Posterior cingulate gyrus (tissue), 11 donors: ENCODE measurements at places on chromosomes 2 and 18.

- DNase-seq: no peak
These were observed 675 bp downstream of the FZD5 start for GRCh38 chr2:207768866-207769596.

- DNase-seq: no peak
These were observed 362.3 kb upstream of the KCNJ3 start for GRCh38 chr2:154336201-154336600.

DNA sequence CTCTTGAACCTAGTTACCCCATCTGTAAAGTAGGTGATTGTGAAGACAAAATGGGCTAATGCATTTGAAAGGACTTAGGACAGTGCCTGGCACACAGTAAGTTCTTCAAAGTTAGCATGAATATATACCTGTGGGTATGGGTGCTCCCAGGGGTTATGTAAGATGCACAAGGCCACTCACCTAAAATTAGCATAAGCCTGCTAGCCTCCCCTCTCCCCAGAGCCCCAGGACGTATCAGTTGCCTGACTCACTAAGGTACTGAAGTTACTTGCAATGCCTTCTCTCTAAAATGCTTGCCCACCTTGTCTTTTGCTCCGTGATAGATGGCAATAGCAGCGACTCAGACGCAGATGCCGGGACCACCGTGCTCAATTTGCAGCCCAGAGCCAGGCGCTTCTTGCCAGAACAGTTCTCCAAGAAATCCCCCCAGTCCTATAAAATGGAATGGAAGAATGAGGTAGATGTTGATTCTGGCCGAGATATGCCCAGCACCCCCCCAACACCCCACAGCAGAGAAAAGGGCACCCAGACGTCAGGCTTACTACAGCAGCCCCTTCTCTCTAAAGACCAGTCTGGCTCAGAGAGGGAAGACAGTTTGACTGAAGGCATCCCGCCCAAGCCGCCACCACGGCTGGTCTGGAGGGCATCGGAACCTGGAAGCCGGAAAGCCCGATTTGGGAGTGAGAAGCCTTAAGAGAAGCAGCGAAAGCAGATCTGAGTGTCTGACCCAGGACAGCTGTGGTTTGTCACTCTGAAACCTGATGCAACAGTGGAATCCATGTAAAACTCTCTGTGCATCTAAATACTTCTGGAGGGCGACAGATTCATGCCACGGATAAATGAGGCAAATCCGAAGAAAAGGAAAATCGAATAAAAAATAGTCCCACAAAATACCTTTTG lies 53.8 kb upstream of the TMEM182 start:
- no peak for DNase-seq

- no peak for DNase-seq
These were observed 204.7 kb downstream of the INSIG2 start for GRCh38 chr2:118292991-118293390.

- DNase-seq: no peak
These were observed 299.5 kb downstream of the DCDC2C start for GRCh38 chr2:4002841-4003403.

DNA sequence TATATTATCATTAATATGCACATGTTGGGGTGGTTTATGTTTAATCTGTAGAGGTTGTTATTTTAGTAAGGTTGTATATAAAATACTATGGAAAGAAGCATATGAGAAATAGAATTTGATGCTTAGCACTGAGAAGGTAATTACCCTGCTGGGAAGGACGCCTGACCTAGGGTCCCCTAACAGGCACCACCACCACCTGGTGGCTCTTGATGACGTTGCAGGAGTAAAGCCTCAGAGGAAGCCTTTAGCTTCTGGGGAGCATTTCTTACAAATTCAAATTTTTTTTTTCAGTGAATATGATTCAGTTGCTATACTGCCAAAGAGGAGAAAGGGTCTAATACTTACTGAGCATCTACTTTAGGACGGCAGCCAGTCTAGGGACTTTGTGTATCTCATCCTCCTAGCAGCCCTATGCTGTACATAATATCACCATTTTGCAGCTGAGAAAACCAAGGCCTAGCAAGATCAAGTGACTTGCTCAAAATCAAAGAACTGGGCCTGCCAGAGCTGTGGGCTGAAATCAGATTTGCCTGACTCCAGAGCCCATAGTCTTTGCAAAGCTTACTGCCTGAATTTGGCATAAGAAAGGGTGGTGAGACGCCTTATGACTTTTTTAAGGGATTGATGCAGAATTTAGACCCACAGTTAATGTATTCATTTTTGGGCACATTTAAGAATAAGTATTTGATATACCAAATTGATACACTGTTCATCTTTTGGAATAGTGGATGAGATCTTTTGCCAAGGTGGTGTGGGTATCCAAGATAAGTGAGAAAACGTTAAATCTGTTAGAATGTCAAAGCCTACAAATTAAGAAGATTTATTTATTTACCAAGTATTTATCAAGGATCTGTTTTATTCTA lies 78.8 kb upstream of the GAREM1 start:
- no peak for DNase-seq

- DNase-seq: no peak
These were observed 78.5 kb downstream of the PMS1 start for GRCh38 chr2:189862751-189863150.

DNA sequence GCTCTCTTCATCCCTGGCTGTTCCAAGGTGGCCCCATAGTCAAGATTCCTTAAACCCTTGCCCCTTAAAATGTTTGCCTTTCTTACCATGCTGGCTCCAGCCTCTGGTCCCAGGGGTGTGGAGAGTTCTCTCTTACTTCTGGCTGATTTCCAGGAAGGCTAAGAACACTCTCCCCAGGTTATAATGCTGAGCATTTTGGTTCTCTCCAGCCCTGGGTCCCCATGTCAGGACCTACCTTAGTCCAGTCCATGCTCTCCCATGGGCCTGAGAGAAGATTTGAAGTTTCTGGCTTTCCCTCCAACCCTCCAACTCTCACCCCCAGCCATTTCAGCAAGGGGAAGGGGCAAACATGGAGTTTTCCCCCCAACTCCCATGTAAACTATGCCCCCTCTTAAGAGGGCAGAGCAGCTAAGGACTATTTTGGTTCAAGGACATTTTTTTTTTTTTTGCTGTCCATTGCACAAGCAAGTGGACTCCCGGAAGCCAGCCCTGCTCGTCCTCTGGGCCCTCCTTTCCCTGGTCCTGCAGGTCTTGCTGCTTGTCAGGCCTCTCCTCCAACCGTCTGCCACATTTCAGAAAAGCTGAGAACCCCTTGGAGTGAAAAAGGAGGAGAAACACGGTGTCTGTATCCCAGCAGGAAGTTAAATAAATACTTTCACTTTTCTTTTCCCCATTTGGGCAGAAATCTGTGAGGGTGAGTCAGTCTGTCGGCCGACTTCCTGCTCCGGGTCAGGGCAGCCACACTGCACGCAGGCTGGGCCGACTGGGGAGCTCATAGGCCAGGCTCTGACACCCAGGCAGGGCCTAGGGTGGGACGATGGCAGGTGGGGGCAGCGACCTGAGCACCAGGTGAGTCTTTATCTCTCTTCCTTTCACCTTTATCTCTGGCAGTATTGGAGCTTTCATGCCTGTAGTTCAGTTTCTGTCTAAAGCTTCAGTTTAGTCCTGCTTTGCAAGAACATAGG lies at the start of gene SP140L:
Gene SP140L (plus strand): TSS at position 741 of the 965 bp plus-strand sequence. CDS start 77 bp downstream, at position 818.
- DNase-seq: peak; percentile 85

DNA sequence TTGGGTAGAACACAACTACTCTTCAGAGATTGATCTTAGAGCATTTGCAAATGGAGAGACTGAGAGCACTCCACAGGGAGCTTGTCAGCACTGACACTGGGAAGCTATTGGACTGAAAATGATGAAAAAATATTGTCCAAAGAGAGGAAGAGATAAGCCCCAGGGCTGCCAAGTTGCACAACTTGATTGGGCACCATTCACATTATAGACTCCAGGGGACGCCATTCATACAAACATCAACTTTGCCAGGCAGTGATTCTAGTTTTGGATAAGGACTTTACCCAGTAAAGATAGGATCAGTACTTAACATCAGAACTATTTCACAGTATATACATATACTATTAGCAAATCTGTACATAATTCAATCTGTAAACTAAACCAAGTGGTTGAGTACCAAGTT lies 79.6 kb upstream of the MYCN start:
- no peak for DNase-seq

DNA sequence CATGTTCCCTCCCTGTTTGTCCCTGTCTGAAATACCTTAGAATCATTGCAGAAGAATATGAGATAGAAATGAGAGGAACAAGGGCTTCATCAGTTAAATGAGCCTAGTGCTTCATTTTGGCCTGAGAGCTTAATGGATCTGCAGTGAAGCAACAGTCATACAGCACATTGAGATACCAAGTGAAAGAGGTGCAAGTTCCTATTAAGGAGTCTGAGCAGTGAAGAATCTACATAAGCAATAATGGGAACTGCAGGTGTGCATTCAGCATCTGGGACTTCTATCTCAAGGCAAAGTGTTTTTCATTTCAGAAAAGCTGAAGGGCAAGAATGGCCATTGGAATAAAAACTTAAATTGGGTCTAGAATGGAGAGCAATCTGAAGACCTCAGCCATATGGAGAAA lies 323.2 kb upstream of the SLC39A10 start:
- no peak for DNase-seq

- no peak for DNase-seq
These were observed 82.7 kb upstream of the SMAD2 start for GRCh38 chr18:48013162-48013561.

DNA sequence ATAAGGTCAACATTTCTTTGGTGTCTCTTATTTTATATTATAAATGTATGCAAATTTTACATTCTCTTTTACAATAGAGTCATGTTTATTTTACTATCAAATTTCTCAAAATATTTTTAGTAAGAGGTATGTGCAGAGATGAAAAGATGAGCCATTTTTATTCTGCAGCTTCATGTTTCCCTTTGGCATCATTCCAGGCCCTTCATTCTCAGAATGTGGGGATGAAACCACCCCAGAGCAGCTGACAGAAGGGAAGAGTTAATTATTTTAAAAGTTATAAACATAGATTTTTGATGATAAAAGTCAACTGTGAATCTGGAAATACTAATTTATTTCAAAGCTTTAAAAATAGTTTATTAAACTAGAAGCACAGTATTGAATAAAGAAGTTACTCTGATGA lies 12.8 kb upstream of the FSHR start:
- no peak for DNase-seq

GRCh38 chr2:69566669-69567068 lies 76.9 kb downstream of the AAK1 start:
- DNase-seq: no peak

GRCh38 chr2:51256736-51257135 lies 224.8 kb upstream of the NRXN1 start:
- no peak for DNase-seq

GRCh38 chr2:112159454-112159921 lies 21.3 kb downstream of the FBLN7 start:
- peak; percentile 61 for DNase-seq

GRCh38 chr2:26980971-26981370 lies 10.5 kb downstream of the MAPRE3 start:
- DNase-seq: no peak

DNA sequence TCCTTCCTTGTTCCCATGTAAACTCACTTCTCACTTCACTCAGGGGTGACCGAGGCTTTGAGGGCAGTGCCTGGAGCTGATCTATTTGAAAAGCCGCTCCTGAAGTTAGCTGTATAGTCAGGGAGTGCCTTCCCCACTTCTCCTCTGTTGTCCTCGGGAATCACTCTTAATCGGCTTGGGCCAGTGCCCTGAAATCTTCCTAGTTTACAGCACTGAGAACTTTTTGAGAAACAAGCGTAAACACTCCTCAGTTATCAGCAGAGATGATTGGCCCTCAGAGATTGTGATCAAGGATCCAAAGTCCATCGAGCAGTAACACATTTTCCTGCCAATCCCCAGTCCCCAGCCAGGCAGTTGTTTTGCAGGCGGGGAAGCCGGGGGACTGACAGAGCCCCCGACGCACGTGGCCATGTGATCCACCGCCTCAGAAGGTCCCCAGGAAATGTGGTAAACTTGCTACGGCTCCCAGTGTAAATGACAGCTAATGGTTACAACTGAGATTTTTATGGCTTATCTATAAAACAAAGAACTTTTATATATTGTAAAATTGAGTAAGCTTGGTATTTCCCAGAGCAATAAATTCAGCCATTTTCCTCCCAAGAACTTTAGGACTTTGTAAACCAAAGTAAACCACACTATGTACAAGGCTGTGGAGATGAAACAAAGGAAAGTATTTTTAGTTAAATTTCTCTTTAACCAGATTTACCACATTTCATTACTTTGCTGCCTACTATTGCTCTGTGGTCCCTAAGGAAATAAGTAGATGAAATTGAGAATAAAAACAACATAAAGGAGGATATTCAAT lies 53.5 kb downstream of the C18orf63 start:
- DNase-seq: no peak
